NCI-H1436 (cell line): ENCODE measurements at places on chromosomes 6 and 20.

GRCh38 chr6:147549531-147549930, 41.0 kb downstream of the SAMD5 start:
- no peak for DNase-seq

GRCh38 chr20:9323622-9324021, 190.8 kb upstream of the LAMP5 start:
- no peak for DNase-seq

DNA sequence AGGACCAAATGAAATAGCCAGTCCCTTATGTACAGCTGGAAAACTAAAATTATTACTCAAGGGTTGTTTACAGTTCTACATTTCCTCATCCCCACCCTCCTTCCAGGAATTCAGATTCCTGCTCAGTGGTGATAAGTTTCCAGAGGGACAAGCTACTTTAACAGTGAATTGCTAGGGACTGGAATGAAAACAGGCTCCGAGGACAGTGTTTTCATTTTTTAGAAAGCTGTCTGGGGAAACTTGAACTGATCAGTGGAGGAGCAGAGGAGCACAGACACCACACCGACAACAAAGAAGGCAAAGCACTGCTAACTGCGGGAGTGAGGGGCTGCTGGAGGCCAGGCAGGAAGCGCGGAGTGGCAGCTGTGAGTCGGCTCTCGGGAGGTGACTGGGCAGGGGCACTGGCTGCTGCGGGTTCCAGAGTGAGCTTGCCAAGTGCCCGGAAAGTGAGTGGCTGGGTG, 322.2 kb downstream of the ESR1 start:
- DNase-seq: no peak

GRCh38 chr20:63789836-63790571, 41.1 kb downstream of the ZBTB46 start:
- no peak for DNase-seq

GRCh38 chr6:130696806-130697205, 130.4 kb upstream of the SMLR1 start:
- no peak for DNase-seq

- no peak for DNase-seq
These were observed 84.7 kb downstream of the TRMT6 start for GRCh38 chr20:5865604-5866003.

DNA sequence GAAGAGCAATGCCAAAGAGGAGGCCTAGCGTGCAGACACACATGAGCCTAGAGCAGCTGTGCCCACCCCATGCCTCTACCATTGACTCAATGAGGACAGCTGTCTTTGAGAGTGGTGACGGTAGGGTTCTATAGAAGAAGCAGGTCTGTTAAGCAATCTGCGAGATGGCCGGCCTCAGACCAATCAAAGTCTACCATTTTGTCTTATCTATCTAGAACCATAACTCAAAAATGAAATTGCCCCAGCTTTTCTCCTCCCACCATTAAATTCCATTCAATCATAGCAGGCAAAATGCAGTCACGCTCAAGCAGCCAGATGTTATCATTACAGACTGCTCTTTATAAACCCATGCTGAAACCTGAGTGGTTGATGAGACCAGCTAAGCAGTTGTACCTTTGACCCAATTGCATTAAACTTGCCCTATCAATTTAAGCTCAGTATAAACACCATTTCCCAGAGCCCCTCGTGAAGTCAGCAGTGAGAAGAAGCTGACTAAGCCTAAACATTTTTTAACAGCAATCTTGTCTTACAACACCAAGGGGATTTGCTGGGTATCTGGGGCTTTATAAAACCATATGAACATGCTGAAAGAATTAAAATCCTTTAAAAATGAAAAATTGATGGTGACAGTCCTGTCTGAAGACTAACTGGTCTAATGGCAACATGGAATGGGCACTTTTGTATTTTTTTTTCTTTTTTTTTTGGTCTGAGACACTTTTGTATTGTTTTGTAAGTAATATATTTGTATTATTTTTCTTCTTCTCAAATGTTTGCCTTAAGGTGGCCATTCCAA, 57.5 kb downstream of the FOXC1 start:
- DNase-seq: no peak

DNA sequence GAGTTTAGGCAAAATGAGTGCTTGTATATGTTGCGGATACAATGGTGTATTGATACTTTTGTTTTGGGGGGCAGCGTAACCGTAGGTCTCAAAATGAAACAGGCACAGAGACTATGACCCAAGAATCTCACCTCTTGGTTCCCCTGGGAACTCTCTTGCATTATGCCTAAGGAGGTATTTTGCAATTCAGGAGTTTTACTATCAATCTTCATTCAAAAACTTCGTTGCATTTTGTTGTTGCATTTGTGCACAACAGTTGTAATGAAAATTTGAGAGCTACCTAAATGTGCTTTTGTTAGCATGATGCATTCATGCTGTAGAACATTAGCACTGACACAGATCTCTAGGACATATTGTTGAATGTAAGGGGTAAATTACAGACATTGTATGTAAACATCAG, 18.2 kb downstream of the VTA1 start:
- no peak for DNase-seq

DNA sequence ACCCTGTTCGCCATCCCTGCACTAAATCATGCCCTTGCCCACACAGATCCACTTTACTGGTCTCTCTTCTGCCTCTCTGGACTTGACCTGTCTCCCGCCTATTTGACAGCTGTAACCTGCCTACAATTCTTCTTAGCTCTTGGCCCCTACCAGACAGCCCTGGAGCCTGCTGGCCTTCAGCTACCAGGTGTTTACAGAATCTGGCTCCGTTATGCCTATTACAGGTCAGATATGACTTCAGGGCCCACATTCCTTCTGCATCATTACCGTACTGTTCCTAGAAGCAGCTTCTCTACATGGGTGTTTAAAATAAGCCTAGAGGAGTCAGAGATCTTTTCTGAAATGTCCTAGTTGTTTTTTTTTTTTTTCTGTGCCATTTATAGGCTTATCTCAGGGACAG, 45.4 kb upstream of the CCN6 start:
- no peak for DNase-seq

- DNase-seq: no peak
These were observed 84.0 kb downstream of the HFE start for GRCh38 chr6:26170951-26171841.

DNA sequence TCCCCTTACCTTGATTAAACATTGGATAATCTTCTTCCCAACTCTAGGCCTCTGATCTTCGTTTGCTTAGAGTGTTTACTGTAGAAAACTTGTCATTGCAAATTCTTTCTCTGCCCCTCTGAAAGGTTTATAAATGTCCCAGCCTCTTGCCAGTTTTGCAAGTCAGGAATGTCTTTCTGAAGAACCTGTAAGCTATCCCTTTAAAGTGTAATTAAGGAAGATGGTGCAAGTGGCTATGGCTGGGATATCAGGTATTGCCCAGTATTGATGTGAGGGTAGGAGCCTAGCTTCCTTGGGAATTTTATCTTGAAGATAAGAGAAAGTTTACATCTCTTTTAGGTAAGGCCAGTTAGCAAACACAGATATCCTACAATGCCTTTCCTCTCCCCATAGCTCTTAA, 211.0 kb upstream of the RIMS1 start:
- no peak for DNase-seq

- DNase-seq: no peak
These were observed 29.2 kb downstream of the FIG4 start for GRCh38 chr6:109720311-109720710.

DNA sequence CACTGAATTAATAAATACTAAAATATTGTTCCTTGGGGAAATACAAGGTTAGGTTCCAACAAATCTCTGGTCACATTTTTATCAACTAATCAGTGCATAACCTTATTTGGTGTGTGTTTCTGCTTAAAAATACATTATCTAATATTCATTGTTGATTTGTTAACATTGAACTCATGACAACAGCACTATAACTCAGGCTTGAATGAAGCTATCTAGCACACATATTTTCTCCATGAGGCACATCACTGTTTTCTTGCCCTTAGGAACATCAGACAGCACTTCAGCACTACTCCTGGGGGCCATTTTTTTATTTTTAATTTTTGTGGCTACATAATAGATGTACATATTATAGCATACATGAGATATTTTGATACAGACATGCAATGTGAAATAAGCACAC, 277.2 kb upstream of the NT5E start:
- no peak for DNase-seq

DNA sequence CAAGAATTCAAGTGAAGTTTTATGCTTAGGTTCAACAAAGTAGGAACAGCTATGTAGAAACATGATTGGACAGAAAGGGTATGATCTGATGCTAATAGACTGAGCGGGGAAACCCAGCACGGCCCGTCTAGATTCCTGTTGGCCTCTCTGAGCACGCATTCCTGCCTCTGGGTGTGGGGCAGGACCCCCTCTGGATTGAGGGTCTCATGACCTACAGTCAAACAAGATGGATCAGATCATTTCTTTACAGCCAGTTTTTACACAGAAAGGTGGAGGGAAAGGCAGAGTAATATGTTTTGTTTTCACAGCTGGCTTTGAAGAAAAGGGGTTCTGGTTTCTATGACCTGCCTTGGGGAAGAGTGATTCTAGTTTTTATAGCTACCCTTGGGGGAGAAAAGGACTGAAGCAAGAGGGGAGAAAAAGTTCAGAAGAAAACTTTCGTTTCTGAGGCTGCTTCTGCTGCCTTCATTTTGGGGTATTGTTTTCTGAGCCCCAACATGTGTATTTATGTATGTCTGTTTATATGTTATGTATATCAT, 99.6 kb upstream of the SLC22A16 start:
- DNase-seq: no peak

DNA sequence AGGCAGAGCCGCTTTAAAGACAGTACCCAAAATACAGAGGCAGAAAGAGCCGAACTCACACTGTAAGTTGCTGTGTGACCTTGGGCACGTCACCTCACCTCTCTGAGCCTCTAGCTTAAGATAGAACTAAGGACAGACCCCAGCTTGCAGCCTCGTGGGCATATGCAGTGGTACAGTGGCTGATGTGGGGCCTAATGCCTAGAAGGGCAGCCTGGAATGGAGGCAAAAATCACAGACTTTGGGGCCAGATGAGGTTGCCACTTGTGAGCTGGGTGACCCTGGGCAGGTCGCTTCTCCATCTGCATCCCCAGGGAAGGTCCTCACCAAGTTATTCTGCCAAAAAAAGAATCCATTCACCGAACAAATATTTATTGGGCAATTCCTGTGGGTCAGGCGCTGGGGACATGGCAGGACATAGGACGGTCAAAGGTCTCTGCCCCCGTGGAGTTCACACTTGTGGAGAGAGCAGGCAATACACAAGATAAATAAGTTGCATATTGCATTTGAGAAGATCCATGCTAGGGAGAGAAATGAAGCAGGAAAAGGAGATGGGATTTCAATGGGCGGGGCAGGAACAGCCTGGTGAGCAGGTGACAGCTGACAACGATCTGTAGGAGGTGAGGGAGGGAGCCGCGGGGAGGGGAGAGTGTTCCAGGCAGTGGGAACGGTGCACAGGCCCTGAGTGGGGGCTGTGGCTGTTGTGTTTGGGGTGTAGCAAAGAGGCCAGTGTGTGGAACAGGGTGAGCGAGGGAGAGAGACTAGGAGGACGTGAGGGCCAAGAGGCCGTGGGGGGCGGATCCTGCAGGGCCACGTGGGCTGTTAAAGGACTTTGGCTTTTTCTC, 115.2 kb downstream of the CEBPB start:
- DNase-seq: no peak

- no peak for DNase-seq
These were observed 61.6 kb upstream of the EDN1 start for GRCh38 chr6:12228447-12229146.
